ENCODE measurements at places on chromosomes 5 and 9.
A peak's percentile ranks its signal among the peaks of the same experiment; 100 is the strongest.

DNA sequence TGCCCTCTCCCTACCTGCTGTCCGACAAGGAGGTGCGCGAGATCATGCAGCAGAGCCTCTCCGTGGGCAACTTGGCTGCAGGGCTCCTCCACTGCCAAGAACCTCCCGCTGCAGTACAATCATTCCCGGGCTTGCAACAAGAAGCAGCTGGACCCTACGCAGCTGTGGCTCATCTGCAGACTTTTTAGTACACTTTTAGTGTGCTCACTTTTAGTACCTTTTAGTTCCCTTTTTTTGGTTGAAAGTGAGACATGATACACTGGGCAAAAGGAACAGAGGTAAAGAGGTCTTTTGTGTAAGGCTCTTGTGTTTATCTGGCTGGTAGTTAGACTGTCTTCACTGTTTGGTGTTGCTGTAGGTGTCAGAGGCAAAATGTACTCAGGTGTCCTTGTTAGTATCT lies 58.1 kb upstream of the SPTLC1 start:
- no peaks in the 10 kb centered on the region for H3K36me3 ChIP-seq
- H3K4me1 ChIP-seq: no peaks in the 10 kb centered on the region
- DNase-seq: no peak

- H3K4me3 ChIP-seq: peak within 1 kb of the TSS; percentile 94
- H3K27ac ChIP-seq: peak within 1 kb of the TSS; percentile 97
- peaks cover 6% of the 10 kb centered on the region for H3K27me3 ChIP-seq
- peaks cover 37% of the 10 kb centered on the region for H3K4me1 ChIP-seq
- DNase-seq: peak; percentile 80
Observed at GRCh38 chr5:56814963-56815657, at the start of gene MAP3K1. TSS of gene MAP3K1 (plus strand) at chr5:56815549. CDS start at chr5:56815574, 25 bp downstream.

GRCh38 chr9:123927625-123928532 lies 2.0 kb downstream of the DENND1A start:
- H3K27ac ChIP-seq: no peak overlapping the region
- no peak for DNase-seq
- peak overlapping the region; percentile 69 for H3K4me3 ChIP-seq
- peaks cover 10% of the 10 kb centered on the region for H3K36me3 ChIP-seq
- H3K4me1 ChIP-seq: peaks cover 28% of the 10 kb centered on the region

DNA sequence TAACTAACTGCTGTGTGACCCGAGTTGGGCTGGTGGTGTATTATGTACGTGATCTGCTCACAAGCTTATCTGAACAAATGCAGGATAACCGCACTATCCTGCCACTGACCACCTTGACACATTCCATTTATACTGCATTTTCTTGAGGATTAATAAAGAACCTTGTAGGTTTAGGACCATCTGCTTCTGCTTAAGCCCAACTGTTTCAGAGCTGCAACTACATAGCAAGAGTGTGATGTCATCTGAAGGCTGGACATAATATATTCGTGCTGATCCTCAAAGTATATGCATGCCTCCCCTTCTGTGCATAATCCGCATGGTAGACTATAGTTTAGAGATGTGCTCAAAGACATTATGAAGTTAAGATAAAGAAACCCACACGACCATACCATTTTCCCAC lies 435.9 kb downstream of the BNC2 start:
- H3K4me3 ChIP-seq: no peak overlapping the region
- H3K27me3 ChIP-seq: no peaks in the 10 kb centered on the region
- no peaks in the 10 kb centered on the region for H3K4me1 ChIP-seq

GRCh38 chr9:14270358-14271092 lies 43.4 kb downstream of the NFIB start:
- H3K4me3 ChIP-seq: no peak overlapping the region
- H3K27me3 ChIP-seq: peaks cover 15% of the 10 kb centered on the region
- no peaks in the 10 kb centered on the region for H3K4me1 ChIP-seq
- no peak for DNase-seq

- H3K36me3 ChIP-seq: no peaks in the 10 kb centered on the region
- peaks cover 5% of the 10 kb centered on the region for H3K27me3 ChIP-seq
- peak overlapping the region; percentile 85 for H3K27ac ChIP-seq
- peaks cover 67% of the 10 kb centered on the region for H3K4me1 ChIP-seq
- peak; percentile 86 for DNase-seq
Observed at GRCh38 chr9:129584136-129584535, 36.8 kb downstream of the C9orf50 start.

Measured in activated CD8-positive, alpha-beta memory T cell treated with anti-CD3 and anti-CD28 coated beads, Interleukin-2, amount 10 ng/mL, durations not matched to agents 7 days and 5 days (primary cell).